ENCODE measurements at places on chromosomes 13 and 19.
A peak's percentile ranks its signal among the peaks of the same experiment; 100 is the strongest.

- no peak for DNase-seq
Observed at GRCh38 chr13:58620176-58620575, 988.6 kb downstream of the PCDH17 start.

DNA sequence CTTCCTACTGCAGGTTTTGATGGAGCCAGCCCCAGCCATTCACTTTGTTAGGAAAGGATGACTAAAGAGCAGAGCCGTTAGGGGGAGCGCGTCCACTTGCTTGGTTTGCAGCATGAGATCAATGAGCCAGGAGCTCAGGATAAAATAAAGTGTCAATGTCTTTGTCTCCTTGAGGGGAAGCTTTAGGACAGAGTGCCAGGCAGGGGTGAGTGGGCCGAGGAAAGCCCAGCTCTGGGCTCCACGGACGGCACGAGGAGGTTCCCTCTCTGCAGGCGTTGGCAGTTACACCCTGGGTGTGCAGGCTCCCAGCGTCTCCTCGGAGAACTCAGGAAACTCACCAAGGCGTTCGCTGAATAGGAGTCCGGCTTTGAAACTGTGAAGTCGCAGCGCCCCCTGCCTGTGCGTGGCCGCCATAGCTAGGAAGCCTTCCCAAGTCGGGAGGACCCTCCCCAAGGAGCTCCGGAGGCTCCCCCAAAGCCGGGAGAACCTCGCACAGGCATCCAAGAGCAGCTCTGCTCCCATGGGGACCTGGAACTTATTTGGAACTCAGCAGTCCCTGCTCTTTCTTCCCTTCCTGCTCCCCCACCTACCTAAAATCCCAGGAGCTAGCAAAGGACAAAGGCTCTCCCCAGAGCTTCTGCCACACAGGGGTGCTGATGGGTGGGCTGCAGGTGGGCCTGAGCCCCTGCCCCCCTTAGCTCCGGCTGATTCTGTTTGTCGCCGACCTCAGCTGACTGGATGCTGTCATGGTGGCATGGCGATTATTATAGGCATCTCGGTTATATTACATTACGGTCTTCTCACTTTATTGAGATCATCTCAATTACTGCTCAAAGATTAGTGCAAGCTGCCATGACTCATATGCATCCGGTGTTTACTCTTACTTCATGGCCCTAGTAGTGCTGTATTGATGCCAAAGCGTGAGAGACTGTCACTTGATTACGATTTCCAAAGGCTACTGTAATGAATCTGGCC, 34.4 kb downstream of the GSX1 start:
- DNase-seq: peak; percentile 66

DNA sequence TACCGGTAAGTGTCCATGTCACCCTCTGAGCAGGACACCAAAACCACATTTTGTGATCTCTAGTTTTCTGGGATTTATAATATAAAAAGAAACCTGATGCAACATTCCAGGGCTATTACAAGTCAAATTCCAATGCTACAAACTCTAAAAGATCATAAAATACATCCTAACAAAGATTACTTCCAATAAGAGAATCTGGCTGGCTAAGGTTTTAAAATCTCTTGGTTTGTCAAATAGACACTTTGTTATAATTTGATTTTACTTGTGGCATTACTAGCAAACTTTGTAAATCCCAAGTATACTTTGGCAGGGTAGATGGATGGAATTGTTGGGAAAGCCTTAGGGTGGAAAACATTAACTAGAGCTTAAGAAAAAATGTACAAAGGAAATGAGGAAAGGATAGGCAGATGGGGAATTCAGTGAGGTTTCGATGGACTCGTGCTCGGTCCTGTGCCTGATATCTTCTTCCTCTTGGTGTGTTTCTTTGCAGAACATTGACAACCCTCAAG, 74.0 kb upstream of the POMP start:
- no peak for DNase-seq

DNA sequence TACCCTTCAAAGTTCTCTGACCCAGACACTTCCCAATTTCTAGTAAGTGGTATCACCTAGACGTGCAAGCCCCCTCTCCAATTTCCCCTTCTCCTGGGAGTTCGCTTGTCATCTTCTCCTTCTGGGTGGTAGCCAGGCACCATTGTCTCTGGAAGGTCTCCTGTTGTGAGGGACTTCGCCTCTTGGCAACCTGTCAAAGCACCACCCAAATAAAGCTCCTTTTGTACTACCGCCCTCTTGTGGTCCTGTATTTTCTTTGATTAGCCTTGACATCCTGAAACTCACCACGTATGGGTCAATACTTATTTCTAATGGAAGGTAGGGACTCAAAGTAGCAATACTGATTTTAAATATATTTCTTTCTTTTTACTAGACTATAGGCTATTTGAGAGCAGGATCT, 8.2 kb downstream of the GPC5 start:
- DNase-seq: no peak

- no peak for DNase-seq
Observed at GRCh38 chr19:18401580-18402112, 4.2 kb upstream of the LRRC25 start.

- no peak for DNase-seq
Observed at GRCh38 chr19:50155520-50156109, 7.5 kb downstream of the IZUMO2 start.

GRCh38 chr13:42990291-42991232, 1.5 kb downstream of the EPSTI1 start:
- DNase-seq: no peak

- DNase-seq: no peak
Observed at GRCh38 chr13:75554981-75555380, 5.4 kb downstream of the UCHL3 start.

DNA sequence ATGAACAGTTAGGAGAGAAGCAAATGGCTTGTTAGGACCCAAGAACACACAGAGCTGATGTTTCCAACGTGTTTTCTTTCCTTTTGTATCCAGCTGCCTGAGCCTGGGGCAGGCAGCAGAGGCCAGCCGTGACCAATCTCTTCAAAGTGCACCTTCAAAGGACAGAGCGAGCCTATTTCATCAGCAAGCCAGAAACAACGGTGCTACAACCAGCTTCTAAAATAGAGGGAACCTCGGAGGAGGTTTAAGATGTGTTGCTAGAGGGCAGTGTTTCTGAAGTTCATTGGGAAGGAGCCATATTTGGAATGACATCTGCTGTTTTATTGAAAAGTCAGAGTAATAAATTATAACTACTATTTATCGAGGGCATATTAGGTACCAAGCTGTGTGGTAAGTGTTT, 56.2 kb upstream of the RFC3 start:
- DNase-seq: no peak

DNA sequence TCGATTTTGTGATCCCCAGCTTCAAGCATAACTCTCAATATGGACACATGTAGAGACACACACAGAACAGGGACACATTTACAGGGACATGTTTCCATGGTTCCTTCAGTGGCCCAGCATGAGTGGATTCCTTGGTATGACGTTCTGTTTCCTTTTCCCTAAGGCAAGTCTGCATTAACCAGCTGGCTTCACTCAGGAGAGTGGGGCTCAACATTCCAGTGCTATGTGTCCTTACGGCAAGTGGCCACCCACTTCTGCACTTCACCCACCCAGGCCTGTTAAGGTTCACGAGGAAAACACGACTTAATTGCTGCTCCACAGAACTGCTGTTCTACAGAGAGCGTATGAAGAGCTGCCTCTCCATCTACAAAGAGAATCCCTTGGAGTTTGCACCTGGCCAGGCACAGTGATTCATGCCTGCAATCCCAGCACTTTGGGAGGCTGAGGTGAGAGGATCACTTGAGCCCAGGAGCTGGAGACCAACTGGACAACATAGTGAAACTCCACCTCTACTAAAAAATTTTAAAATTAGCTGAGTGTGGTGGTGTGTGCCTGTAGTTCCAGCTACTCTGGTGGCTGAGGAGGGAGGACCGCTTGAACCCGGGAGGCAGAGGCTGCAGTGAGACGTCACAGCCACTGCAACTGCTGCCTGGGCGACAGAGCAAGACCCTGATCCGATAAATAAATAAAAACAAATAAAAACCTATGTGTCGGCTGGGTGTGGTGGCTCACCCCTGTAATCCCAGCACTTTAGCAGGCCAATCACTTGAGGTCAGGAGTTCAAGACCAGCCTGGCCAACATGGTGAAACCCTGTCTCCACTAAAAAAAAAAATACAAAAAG, 32.5 kb downstream of the BRD4 start:
- no peak for DNase-seq
